Osteocyte (in vitro differentiated cells): ENCODE measurements at places on chromosomes 6 and 20. TPM values are rescaled to one million over a fixed set of nuclear protein-coding genes. Genes with fewer than 3 reads are reported as not detected.

SAMD5 gene
- 15.8 and 18.6 TPM in 2 replicates for total RNA-seq

PTCHD4 gene
- 0.91 and 1.3 TPM in 2 replicates for total RNA-seq

LAMA4 gene
- 209 and 220 TPM in 2 replicates for total RNA-seq

TM9SF4 gene
- 64.4 and 67.3 TPM in 2 replicates for total RNA-seq

ME1 gene
- 26.3 and 28.0 TPM in 2 replicates for total RNA-seq

DNA sequence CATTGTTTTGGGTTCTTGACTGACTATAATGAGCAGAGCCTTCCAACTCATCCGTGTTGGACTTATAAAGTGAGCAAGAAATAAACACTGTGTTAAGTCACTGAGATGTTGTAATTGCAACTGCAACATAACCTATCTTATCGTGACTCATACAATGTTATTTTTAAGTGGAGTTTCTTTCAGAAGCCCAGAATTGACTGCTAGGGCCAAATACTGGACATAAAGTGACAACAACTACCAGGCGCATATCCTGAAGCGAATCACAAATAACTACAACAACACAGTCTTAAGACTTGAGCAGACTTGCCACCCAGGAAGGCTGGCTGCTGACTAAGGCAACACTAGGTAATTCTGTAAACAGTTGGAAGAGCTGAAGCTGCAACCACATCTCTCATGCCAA, 326.6 kb downstream of the COL12A1 start:
- H3K4me3 ChIP-seq = peak overlapping the region; percentile 23
- peak overlapping the region; percentile 90 for H3K27ac ChIP-seq
- no peak for DNase-seq

DNA sequence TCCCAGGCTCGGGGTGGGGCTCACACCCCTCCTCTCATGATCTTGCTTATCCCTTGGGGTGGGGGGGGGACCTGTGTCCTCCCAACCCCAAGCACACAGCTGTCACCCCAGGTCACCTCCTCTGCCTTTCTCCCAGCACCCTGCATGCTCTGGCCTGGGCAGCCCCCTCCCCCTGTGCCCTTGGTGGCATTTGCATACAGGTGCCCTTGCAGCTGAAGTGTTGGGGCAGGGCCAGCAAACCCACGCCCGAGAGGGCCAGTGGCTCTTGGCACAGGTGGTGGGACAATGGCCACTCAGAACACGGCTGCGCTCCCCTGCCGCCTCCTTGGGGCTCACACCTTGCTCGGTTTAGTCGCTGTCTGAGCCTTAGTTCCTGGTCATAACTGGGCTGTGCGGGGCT, 11.3 kb upstream of the MYT1 start:
- no peak for DNase-seq
- no peaks in the 10 kb centered on the region for H3K4me1 ChIP-seq
- no peak overlapping the region for H3K4me3 ChIP-seq
- H3K27ac ChIP-seq = no peak overlapping the region
- H3K36me3 ChIP-seq = no peaks in the 10 kb centered on the region

DNA sequence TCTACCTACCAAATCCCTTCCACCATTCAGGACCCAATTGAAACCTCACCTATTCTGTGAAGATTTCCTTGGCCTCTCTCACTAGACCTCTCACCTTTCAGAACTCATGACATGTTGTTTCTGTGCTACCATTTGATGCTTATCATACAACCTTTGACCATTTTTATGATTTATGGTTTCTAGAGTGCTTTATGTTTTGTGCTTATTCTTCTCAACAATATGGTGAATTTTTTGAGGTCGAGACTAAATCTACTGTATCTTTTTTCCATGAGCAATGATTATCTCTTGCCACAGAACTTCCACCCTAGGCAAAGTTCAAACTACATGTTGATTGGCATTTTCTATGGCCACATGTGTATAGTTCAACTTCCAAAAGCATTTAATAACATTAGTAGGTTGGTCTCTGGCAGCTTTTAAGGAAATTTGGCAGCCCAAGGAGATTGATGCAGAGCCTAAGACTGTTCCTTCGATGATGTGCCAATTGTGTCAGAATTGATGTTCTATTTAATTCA, 84.9 kb downstream of the OLIG3 start:
- H3K4me1 ChIP-seq = no peaks in the 10 kb centered on the region
- H3K27me3 ChIP-seq = peaks cover 28% of the 10 kb centered on the region
- DNase-seq = no peak
- H3K4me3 ChIP-seq = no peak overlapping the region
- H3K27ac ChIP-seq = no peak overlapping the region
- H3K36me3 ChIP-seq = no peaks in the 10 kb centered on the region

- H3K4me3 ChIP-seq = no peak overlapping the region
- H3K36me3 ChIP-seq = peaks cover 4% of the 10 kb centered on the region
- H3K27me3 ChIP-seq = no peaks in the 10 kb centered on the region
- H3K4me1 ChIP-seq = peaks cover 38% of the 10 kb centered on the region
Measured at GRCh38 chr6:113908801-113909200, 51.7 kb downstream of the MARCKS start.

GRCh38 chr6:9168669-9169068, 733.3 kb upstream of the SLC35B3 start:
- no peak overlapping the region for H3K27ac ChIP-seq
- H3K27me3 ChIP-seq = peaks cover 7% of the 10 kb centered on the region
- no peaks in the 10 kb centered on the region for H3K4me1 ChIP-seq
- no peak for DNase-seq
- no peaks in the 10 kb centered on the region for H3K36me3 ChIP-seq

DNA sequence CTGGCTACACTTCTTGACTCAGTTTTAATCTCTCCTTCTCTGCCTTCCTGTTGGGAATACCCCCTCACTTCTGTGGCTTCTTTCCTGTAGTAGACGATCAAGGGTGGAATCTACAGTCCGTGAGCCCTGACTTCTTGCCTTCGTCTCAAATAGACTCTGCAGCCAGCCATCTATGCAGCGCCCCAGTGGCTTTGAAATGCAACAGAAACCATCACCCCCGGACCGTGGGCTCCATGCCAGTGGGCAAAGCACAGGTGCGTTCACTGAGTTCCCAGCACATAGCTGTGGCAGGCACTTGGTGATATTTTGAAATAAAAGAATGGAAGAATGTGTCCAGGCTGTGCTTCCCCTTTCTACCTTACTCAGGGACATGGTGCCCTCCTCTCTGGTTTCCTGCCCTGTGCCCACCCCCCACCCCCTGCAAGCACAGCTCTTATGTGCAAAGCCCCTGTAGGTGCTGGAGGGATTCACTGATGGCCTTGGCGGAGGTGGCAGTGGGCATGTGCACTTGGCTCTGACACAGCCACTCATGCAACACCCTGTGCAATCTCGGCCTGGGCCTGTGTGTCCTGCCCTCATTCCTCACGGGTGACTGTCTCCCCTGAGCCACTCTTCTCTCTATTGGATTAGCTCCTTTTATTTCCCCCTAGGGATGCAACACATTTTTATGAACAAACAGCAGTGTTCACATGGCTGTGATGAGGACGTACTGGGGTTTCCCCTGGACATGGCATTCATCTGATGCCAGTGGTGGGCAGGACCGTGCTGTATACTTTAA, 5.5 kb upstream of the CDSN start:
- peaks cover 33% of the 10 kb centered on the region for H3K4me1 ChIP-seq
- no peak overlapping the region for H3K27ac ChIP-seq
- DNase-seq = no peak
- no peak overlapping the region for H3K4me3 ChIP-seq

DNA sequence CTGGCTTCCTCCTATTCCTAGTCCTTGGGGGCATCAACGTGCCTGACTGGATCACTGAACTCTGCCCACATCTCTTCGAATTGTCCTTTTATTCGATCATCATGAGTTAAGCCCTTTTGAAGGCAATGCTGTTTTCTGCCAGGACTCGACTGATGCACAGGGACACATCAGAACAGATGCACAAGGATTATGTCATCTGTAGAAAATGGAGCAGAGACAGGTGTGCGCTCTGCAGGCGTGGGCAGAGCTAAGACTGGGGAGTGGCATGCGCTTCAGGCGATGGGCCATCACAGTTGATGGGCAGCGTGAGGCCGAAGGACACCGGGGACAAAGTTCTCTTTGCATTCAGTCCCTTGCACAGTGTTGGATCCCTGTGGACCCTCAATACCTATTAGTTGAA, 13.1 kb downstream of the GABRR1 start:
- no peaks in the 10 kb centered on the region for H3K36me3 ChIP-seq
- no peak overlapping the region for H3K27ac ChIP-seq
